T-helper 2 cell treated with Interferon-gamma antibody and Interleukin-4, amounts not matched to agents 5 μg/mL and 100 μg/mL, for 36 hours (primary cell): ENCODE measurements at places on chromosomes 7 and 10.

DNA sequence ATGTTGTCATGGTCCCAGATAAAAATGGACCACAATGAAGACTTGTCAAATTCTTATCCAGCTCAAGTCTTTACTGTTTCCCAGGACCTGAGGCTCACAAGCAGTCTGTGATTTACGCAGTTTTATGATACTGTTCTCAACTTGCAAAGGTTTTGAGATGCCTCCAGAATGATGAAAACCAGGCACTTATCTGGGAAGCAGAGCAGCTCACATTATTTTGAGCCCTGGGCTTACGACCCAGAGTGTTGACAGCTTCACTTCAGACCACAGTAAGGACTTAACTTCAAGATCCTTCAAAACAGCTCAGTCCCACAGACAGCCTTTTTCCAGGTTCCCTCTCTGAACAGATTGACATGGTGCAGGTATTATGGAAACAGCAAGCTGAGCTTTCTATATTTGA lies 236.1 kb downstream of the RNLS start:
- no peak for DNase-seq

GRCh38 chr10:95183271-95184230 lies 10.5 kb upstream of the ACSM6 start:
- DNase-seq, result peak; percentile 86

DNA sequence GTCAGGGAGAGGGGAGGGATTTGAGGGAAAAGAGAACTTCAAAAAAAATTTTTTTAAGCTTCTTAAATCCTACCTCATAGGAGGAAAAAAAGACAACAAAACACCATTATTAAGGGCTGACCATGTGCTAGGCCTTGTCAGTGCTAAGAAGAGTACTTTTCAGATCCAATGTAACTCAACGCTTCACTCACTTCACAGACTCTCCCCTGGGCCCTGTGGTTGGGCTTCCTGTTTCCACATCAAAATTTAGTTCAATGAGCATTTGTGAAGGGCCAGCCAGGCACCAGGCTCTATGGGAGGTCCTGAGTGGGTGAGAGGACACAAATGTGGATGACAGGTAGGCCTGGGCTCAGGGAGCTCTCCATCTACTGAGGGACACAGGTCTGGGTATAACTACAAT lies 249.8 kb downstream of the PTEN start:
- DNase-seq, result no peak

DNA sequence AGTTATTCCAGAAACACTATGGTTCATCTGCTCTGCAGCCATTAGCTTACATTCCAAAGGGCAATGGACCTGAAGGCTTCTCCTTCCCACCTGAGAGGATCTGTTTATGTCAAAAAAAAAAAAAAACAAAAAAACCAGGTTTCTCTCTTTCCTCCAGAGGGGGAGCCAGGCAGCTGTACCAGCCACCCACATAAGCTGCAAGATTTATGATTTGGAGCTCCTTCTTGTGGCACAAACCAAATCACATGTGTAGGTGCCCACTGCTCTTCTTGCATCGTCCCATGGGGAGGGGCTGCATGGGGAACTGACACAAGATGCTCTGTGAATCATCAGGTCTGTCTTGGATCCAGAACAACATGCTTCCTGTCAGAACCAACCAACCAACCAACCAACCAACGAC lies 231.6 kb upstream of the IGFBP3 start:
- no peak for DNase-seq

- no peak for DNase-seq
Observed at GRCh38 chr7:28135760-28136159, 44.8 kb downstream of the JAZF1 start.

DNA sequence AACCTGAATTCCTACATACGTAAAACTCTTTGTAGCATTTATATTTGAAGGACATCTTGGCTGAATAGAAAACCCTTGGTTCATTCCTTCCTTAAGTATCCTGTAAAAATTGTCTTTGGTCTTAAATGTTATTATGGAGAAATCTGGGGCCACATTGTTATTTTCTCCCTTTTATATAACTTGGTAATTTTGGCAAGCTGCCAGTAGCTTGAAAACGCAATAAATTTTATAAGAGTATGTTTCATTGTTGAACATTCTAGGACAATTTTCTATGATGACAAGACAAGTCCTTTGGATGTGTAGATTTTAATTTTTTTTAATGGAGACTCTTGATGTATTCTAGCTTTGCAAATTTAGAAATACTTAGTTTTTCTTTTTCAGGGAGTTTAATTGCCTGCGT lies 191.9 kb downstream of the ABCA13 start:
- DNase-seq, result no peak

GRCh38 chr10:58888957-58889356 lies 287.5 kb upstream of the PHYHIPL start:
- DNase-seq, result no peak

GRCh38 chr10:31757386-31757791 lies 171.2 kb downstream of the ARHGAP12 start:
- DNase-seq, result no peak

DNA sequence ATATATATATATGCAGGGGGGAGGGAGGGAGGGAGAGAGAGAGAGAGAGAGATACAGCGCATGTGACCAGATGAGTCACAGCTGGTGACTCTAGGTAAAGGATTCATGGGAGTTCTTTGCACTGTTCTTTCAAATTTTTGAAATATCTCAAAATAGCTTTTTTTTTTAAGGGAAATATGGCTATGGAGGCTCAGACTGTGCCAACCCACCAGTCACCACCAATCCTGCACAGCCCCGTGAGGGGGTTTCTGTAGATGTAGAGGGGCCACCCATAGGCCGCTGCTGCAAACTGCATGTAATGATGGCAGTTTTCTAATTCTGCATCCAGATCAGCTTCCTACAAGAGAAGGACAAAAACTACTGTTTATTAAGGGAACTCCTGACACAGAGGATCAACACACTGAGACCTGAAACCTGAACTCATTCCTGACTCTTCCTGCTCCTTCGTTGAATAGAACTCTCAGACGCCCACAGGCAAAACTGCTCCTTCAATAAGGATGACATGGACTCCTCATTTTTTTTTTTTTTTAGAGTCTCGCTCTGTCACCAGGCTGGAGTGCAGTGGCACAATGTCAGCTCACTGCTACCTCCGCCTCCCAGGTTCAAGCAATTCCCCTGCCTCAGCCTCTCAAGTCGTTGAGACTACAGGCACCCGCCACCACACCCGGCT lies 17.3 kb downstream of the DAGLB start:
- no peak for DNase-seq

GRCh38 chr7:516606-517456 lies 2.8 kb downstream of the PDGFA start:
- peak; percentile 36 for DNase-seq

- DNase-seq, result no peak
Observed at GRCh38 chr10:81696609-81697388, 178.2 kb upstream of the NRG3 start.

DNA sequence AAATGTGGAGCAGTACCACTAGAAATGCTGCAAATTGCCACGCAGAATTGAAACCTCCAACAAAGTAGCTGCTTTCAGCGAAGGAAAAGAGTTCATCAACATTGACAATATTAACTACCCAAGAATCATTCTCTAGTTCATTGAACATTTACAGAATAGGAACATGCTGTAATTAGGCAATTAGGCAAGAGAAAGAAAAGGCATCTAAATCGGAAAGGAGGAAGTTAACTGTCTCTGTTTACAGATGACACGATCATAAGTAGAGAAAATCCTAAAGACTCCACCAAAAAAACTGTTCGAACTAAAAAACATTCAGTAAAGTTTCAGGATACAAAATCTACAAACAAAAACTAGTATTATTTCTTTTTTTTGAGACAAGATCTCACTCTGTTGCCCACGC lies 8.9 kb upstream of the PKD1L1 start:
- DNase-seq, result no peak

DNA sequence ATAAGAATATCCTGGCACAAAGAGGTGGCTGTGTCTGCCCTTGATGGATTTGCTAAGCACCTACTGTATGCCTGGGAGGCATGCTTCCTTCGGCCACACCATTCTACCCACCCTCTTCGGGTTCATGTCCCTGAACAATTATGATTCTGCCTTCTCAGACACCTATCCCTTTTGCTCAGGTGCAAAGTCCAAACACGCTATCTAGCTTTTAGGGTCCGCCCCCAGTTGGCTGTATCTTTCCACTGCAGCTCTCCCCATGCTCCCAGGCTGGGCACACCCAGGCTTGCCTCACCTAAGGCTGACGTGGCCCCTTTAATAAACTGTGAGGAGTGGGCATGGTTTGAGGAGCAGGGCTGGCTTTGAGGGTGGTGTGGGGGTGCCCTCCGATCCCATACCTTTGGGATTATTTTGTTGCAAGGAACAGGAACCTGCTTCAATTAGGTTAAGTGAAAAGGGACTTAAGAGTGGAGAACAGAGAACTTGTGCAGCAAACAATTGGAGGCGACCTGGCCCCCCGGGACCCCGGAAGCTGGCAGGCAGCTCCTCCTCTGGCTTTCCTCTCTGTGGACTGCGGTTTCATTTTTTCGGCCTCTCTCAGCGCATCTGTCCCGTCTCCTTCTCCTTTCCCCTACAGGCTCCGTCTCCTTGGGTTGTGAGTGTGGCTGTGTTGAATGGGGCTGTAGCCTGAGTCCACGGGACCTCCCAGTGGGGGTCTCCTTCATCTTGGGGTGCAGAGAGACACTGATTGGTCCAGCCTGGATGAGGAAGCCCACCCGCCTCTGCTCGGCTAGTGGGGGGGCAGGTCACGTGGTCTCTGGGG lies 3.8 kb downstream of the CLIP2 start:
- DNase-seq, result no peak

DNA sequence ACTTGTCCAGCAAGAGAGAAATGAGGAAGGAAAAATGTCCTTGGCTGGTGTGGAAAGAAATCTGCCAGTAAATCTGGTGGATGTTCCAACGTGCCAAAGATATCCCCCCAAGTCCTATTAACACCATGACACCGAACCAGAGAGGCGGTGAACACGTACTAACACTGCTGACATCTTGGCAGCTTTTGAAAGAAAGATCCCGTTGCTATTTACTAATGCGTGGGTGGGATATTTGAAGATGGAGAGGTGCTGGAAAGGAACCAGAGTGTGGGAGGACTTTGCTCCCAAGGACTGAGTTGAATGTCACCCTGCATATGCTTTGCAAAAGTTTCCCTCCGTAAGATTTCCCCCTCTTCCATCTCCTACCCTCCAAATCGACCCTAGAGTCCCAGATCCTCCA lies 7.9 kb downstream of the CCDC3 start:
- no peak for DNase-seq

DNA sequence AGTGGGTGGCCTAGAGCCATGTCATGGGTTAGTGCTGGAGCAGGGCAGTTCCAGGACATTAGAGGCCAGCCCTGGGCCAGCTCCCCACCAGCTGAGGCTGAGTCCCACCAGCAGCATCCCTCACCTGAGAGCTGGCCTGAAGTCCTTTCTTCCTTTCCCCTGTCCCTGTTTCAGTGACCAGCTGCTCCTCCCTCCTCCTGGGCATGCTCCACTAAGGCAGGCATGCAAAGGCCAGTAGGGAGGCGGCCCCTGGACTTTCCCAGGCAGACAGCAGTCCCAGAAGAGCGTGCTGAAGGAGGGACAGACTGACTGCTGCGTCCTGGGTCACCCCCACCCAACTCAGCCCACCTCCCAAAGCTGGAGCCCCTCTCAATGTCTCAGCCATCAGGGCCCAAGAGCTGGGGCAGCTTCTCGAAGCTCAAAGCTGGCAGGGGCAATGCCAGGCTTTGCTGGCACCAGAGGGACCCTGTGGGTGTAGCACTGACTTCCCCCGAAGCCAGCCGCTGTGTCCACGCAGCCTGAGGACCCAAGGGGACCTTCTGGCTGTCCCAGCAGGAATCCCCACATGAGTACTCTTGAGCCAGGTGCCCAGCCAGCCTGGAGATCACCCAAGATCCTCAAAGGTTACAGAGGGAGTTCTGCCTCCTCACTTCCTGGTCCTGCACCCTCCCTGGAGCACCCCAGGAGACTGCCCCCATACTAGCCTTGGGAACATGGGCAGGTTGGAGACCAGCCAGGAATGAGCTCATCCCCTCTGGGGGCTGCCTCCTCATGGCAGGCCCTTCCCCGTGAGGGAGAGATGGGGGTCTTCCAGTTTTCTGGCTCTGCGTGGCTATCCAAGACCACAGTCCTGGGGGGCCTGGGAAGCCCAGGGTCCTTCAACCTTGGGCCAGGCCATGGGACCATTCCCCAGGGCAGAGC lies 35.2 kb upstream of the RET start:
- DNase-seq, result no peak

- no peak for DNase-seq
Observed at GRCh38 chr10:80168162-80168511, 35.6 kb downstream of the PLAC9 start.

DNA sequence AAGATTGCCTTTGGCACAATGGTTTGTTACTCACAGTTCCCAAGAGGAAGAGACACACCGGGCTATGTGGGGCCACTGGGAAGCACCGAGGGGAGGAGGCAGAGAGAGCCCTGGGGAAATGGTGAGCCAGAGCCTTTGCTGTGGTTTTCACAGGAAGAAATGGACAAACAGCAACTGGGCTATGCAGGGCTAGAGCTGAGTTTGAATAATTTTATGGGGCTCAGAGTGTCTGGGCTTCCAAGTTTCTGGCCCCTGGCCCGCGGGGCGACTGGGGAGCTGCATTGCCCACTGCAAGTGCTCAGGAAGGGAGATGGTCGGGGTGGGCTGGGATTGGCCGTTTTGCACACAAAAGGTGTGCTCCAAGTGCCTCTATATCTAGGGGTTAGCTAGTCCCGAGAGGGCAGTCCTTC lies 92.6 kb downstream of the CHST15 start:
- DNase-seq, result no peak

- DNase-seq, result peak; percentile 66
Observed at GRCh38 chr10:101839416-101840063, 4.1 kb downstream of the KCNIP2 start.
